ENCODE measurements at places on chromosomes 5 and 9.
A peak's percentile ranks its signal among the peaks of the same experiment; 100 is the strongest.

DNA sequence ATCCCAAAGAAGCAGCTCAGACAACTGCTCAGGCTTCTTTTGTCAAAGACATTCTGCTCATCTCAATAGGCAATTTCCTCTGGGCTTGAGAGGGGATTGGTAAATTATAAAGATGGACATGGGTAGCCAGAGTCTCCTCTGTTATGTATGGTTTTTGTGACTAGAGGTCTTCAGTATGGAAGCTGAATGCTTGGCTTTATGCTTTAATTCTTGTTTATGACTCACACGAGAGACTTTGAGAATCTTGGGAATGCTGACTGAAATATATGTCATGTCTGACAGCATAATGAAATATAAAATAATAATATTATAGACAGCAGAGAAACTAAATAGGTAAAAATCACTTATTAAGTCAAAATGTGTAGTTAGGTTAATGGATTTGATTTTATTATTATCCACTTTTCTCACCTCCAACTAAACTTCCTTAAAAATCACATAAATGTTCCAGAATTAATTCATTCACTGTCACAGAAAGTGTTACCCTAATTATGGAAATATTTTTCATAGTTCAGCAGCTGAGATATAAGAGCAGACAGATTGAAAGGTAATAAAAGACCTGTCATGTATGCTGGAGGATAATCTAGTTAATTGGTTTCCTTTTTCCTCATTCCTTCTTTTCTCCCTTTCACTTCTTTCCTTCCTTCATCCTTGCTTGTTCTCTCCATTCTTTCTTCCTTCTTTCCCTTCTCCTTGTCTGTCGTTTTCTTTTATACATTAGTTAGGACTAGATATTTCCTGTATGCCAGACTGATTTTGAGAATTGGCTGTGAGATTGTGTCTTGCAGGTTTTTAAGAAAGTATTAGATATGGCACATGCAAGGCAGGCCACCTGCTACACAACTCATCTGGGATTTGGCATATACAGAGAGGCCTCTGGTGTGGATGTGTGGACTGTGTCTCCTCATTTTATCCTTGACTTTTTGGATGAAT is 1866.1 kb upstream of the NUDT12 start:
- no peak for DNase-seq

GRCh38 chr9:92954049-92954861 is 6.9 kb downstream of the FGD3 start:
- DNase-seq, result no peak

DNA sequence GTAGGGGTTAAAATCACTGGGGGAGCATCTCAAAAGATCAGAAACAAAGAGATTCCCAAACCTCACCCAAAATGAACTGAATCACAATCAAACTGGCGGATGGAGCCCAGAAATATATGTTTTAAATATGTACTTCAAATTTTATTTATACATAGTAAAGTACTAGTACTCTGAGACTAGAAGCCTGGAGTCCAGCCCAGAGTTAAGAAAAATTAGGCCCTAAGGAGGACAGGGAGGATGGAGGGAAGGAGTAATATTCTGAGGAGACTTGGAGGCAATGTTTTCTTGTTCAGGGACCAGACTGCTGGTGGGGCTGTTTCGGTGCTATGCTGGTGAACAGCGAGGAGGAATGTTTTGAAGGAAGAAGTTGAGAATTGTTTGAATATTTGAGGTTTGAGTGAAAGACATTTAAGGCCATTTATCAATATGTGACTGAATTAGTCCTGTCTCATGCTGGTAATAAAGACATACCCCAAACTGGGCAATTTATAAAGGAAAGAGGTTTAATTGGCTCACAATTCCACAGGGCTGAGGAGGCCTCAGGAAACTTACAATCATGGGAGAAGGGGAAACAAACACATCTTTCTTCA is 552.4 kb upstream of the DAB2 start:
- no peak for DNase-seq

- DNase-seq, result no peak
Observed at GRCh38 chr9:114002986-114003350, 75.1 kb downstream of the AMBP start.

DNA sequence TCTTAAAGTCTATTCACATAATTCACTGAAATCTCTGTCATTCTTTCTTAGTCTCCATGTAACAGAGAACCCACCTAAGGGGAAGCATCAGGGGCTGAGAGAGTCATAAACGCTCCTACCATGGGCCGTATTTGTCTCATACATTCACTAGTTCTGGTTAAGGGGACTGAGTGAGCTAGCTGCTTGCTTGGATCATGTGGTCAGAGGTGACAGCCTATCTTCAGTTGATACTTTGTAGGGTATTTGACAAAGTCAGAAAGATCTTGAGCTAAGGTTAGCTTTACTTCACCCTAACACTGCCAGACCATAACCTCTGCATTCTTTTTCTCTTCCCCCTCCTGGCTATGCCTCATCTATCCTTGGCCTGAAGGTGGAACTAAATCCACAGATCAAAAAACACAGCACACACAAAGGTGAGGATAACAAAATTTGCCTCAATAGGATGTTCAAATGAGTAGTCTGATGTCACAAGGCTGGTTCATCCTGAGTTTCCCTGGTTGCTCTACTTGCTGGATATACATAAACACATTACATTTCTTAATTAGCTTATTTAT is 66.5 kb downstream of the MARCHF3 start:
- DNase-seq, result no peak

- peak; percentile 43 for DNase-seq
Observed at GRCh38 chr9:69590266-69590665, 81.9 kb downstream of the APBA1 start.

DNA sequence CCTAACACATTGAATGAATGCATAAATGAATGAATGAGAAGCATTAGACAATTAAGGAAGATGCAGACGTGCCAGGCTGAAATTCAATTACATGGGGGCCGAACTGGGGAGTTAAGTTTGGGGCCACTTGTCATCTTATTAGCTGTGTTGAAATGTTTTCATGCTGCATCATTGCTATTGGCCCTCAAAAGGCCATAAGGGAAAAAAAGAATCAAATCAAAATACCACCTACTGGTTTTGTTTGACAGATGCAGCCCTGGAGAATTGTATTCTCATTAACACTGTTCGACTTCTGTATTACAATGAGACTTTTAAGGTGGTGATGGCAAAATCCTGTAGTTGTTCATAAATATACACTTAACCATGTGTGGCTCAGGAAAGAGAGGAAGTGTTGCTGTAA is 38.4 kb downstream of the UBE2QL1 start:
- DNase-seq, result no peak

GRCh38 chr9:35914301-35914807 is 5.1 kb downstream of the SPAAR start:
- no peak for DNase-seq

DNA sequence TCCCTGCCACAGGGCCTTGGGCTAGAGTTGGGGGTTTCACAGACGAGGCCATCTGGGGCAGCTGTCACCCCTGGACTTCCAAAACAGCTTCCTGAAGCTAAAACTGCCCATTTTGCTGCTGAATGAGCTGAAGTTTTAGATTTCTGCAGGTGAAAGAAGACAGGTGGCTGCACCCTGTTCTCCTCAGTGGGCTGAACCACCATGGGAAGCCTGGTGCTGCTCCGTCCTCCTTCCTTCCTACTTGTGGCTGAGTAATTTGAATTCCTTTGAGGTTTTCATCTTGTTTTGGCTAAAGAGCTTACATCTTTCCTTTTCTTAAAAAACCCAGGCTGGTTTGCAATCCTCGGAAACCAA is 5.3 kb downstream of the NKD2 start:
- no peak for DNase-seq

DNA sequence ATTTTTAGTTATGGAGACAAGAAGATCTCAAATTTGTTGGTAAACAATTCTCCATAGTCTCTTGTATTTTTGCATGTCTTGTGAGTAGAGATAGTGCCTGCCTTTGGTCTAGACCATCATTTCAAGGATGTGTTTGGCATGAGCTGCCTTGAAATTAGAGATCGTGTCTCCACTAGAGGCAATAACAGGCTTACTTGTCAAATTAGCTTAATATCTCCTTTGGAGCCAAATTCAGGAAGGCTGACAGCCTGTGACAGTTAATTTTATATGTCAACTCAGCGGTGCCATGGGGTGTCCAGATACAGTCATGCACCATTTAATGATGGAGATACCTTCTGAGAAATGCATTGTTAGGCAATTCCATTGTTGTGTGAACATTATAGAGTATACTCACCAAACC is 24.8 kb upstream of the PRDM9 start:
- no peak for DNase-seq

DNA sequence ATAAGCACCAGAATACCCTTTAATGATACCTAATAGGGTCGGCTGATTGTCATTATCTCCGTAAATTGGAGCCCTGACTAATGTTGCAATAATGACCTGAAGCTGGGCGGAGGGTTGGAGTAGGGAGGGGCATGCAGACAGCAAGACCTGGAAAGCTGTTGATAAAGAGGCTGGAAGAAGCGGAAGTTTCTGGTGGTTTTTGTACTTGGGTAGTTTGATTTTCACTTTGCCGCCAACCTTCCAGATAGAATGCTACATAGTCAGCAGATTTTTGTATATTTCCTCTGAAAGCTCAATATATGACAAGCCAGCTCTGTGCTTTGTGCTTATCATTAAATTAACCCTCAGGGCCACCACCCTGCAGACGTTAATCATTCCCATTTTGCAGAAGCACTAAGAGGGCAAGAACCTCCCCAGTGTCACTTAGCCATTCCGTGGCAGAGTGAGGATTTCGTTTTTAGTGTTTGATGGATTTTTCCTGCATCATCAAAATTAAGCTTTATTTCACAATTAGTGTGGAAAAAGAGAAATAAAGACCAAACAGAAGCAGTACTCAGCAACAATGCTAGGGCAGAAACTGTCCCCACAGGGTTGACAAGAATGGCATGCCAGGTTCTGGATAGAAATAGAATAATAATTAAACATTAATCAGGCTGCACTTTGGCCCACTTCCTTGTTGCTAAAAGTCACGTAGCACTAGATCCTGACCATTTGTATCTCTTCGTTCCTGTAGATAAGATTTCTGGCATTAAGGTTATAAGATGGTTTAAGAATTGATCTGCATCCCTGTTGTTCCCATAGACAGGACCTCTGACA is 34.7 kb downstream of the DIRAS2 start:
- no peak for DNase-seq

DNA sequence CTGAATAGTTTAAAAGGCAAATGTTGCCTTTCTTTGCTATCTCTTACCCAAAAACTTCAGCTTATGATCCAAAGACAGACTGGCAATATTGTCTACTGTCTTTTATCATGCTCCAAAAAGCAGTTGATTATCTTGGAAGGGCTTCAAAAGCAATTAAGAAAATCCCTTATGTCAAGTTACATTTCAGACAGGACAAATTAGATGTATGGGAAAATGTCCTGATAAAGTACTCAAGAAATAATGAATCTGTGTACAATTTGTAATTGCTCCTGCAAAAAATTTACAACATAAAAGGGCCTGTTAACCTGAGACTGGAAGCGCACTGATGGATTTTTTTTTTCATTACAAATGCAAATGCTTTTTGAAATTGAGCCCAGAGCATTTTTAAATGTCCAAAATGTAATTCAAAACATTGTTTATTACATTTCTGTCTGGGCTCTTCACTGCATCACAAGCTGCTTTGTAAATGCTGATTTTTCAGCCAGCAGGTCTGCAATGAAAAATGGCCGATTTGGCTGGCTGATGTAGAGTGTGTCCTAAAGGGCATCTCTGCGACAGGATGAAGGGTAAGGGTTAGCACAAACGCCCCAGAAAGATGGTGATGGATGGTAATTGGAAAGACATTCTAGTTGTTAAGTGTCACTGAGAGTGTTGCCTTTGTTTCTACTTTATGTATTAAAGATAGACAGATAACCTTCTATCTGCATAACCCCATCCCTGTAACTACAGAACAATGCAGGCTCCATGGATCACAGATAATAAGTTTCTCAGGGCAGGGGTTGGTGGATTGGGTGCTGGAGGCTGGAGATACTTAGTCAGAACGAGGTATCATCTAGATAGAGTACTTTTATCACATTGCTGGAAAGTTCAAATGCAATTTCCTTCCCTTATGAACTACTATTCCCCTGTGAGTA is 27.0 kb downstream of the MAT2B start:
- no peak for DNase-seq

DNA sequence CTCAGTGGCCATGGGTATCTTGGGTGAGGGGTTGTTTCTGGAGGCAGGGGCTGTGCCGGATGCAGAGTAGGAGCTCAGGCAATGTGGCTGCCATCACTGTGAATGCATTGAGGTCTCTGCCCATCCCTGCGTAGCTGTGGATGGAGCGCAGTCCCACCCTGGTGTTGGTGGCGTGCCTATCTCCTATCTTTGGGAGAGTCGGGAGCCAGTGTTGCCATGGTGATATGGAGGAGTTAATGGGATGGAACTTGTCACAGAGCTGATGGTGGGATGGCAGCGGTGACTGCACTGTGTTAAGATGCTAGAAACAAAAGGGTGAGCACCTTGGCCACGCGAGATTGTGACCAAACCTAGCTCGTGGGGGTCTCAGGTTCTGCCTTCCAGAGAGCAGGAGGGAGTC is 197.3 kb downstream of the MELK start:
- no peak for DNase-seq

DNA sequence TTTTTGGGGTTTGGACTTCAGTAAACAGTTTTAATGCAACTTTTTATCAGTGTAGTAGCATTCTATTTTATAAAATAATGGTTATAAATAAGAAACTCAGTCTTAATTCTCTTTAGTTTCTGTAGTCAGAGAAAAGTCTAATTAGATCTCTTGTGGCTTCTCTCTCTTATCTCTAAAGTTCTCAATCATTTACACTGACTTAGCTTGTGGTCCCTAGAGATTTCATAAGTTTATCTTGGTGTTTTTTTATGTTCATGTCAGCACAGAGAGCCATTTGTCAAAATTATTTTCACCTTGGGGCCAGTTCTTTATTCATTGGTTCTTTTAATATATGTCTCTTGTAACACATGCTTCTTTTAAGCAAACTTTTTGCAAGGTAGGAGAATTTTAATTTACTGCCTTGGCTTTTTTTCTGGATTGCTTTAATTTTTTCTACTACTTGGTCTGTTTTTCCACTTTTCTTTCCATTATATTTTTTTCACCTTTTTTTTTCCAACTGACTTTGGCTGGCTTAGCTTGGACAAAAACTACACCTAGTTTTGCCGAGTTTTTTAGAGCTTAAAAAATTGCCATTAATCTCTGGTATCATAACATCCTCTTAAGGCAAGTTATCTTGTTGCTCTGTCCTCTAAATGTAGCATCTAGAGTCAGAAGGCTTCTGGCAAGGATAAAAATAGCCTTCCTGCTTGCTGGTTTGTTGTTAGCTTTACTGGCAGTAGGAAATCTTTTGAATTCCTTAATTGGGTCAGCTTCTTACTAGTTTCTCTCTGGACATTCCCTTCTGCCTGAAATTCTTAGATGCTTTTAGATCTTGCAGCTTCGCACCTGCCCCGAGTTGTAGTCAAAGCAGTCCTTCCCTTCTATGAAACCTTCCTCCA is 35.3 kb downstream of the CPEB4 start:
- DNase-seq, result no peak

DNA sequence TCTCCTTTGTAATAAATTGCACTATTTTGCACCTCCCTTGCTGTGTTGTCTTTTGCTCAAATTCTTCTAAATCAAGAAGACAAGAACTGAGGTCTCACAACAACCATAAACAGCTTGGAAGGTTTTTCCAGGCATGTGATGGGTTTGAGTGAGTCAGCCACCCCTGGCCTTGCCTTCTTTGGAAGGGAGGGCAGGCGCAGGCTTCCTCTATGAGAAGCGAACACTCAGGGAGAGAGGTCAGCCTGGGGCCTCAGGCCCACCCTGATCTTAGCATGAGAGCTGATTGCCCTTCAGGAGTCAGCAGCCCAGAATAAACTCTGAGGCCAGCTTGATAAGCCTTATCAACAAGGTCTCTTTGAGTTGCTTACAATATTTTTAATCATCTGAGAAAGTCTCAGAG is 31.6 kb downstream of the S1PR3 start:
- DNase-seq, result no peak

- no peak for DNase-seq
Observed at GRCh38 chr5:173055722-173055982, 500 bp upstream of the CREBRF start.

All from nucleus accumbens (tissue), 56 donors.